ENCODE measurements at places on chromosomes 6 and 20. TPM values are rescaled to one million over a fixed set of nuclear protein-coding genes. Genes with fewer than 3 reads are reported as not detected.

SCRT2 gene
- 0.34 TPM for polyA plus RNA-seq

TRIM40 gene
- 0.08 TPM for polyA plus RNA-seq

RAD21L1 gene
- 0.24 TPM for polyA plus RNA-seq

ARMH2 gene
- not detected for polyA plus RNA-seq
